Mesendoderm (in vitro differentiated cells): ENCODE measurements at places on chromosomes 12 and 14.

GRCh38 chr12:74985293-74985985 lies 224.2 kb downstream of the KCNC2 start:
- no peak for DNase-seq

DNA sequence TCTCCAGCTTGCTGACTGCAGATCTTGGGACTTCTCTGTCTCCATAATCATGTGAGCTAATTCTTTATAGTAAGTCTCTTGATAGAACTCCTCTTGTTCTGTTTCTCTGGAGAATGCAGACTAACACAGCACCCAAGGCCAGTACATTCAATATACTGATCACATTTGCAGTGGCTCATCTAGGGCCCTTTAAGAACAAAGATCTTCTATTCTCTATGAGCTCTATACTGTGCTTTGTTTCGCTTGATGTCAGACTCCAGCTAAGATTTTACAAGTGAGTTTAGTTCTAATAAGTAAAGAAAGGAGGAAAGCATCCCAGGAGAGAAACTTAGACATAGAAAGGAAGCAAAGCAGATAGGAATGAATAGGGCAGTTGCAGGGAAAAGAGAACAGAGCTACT lies 69.3 kb upstream of the TMPO start:
- no peak for DNase-seq

GRCh38 chr12:12439636-12440035 lies 82.8 kb downstream of the BORCS5 start:
- no peak for DNase-seq

GRCh38 chr12:86367137-86367536 lies 110.9 kb upstream of the MGAT4C start:
- DNase-seq: peak; percentile 12

DNA sequence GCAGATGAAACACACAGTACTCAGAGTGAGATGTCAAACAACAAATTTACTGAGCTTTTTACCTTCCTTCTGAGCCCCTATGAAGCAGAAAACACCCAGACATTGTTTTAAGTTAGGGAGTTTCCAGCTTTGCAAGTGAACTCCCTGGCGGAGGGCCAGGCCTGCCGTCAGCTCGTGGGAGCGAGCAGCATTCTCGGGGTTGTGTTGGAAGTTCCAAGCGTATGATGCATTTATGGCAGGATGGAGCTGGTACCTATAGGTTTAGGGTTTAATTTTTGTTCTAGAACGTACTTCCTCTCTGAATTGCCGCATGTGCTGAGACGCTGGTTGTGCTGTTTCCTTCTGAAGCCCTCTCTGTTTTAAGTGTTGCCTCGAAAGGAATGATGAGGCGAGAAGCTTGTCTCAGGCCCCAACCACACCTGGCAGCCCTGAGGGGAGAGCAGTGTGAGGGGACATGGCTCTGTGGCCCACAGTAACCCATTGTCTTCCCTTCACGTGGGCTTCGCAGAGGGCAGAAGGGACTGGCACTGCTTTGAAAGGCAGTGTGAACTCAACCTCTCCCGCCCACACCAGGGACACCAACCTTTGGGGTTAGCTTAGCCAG lies 76.6 kb downstream of the SSPN start:
- DNase-seq: no peak

DNA sequence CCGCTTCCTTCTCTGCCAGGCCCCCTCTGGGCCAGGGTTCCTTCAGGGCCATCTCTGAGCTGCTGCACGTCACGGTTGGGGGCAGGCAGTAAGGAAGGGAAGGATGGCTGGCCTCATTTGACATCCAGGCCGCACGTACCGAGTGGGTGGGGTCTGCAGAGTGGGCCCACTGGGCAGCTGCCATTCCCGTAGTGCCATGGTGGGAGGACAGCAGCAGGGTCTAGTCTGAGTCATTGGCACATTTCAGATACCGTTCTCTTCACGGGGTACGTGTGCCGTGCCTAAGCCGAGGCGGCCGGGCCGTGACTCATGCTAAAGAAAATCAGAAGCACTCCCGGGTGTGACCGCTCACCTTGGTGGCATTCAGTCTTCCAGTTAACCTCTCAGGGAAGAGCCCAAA lies 43.9 kb downstream of the IL31 start:
- DNase-seq: no peak

GRCh38 chr12:132804426-132804861 lies 24.2 kb downstream of the GOLGA3 start:
- peak; percentile 23 for DNase-seq

DNA sequence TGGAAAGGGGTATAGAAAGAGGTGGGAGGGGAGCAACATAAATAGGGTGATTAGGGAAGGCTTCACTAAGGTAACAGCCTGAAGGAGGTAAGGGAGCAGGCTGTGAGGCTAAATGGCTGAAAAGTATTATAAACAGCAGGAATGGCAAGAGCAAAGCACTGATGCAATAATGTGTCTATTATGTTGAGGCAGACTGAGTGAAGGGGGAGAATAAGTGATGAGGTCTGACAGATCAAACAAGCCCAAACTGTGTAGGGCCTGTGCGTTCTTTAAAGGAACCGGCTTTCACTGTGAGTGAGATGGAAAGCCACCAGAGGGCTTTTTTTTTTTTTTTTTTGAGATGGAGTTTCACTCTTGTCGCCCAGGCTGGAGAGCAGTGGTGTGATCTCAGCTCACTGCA lies 6.7 kb upstream of the VCPKMT start:
- no peak for DNase-seq

- no peak for DNase-seq
Measured at GRCh38 chr12:64729909-64730587, 29.2 kb downstream of the GNS start.

- DNase-seq: peak; percentile 85
Measured at GRCh38 chr14:23252420-23253333, 14.9 kb downstream of the RNF212B start.

GRCh38 chr12:16587514-16587913 lies 18.4 kb downstream of the LMO3 start:
- DNase-seq: no peak

DNA sequence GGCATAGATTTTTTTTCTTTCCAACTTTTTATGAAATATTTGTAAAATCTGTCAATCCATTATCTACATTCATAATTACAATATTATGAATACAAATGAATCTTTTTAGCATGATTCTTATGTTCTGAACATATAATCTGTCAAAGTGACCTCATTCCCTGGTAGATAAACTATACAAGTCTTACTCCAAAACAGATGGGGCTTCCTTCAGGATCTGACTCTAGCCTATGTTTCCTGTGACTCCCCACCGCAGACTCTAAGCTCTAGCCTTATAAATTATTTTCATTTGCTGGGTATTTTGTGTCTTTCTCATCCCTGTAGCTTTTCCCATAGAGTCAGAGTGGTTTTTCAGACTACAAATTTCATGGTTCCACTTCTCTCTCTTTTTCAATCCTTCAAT lies 202.1 kb upstream of the KITLG start:
- no peak for DNase-seq

- no peak for DNase-seq
Measured at GRCh38 chr12:26327975-26328644, 132.7 kb downstream of the SSPN start.

DNA sequence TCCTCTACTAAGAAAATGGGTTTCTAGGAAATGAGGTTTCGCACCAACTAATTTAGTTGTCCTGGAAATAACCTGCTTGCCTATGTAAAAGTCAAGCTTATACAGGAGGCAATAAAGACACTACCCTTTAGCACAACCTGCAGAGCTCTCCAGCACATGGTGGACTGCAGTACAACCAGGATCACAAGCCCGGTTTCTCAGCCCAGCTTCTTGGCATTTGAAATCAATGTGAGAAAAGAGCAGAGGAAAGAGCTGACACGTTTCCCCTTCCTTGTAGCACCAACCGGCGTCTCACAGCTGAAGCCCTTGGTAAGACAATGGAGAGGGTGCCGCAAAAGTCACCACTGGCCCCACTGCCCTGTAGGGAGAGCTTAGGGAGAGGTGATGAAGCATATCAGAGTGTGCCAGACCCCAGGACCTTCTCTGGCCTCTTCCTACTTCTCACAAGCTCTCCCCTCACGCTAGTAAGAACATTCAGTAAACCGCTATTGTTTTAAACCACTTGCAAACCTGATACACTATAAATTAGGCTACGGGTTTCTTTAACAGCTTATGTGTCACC lies 8.6 kb downstream of the SPTLC2 start:
- DNase-seq: peak; percentile 53

GRCh38 chr12:26953447-26953846 lies 15.2 kb downstream of the FGFR1OP2 start:
- DNase-seq: no peak

DNA sequence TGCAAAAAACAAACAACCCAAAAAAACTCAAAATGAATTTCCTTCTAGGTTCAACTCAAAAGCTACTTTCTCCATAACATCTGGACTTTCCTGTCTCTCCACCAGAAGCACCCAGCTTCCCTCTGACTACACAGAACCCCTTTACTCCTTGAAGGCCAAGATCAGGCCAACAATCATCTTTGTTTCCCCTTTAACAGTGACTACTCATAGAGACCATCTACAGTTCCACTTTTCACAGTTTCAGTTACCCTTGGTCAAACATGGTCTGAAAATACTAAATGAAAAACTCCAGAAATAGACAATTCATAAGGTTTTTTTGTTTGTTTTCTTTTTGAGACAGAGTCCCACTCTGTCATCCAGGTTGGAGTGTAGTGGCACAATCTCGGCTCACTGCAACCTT lies 11.8 kb downstream of the GCH1 start:
- no peak for DNase-seq

DNA sequence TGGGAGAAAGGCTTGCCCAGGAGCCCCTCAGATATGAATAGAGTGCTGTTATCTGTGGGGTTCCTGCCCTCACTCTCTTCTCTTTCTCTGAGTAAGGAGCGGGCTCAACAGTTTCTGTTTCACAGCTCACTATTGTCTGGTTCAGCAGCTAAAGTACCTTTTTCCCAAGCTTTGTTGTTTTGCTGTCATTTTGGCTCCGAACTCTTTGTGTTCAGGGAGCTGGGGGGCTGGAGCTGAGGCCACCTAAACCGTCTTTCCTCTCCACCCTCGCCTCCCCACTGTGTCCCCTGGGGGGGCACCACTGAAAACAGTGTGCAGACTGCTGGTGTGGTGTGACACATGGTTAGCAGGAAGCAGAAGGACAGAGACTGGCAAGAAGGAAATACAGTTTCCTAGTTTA lies 51.4 kb downstream of the FBXW8 start:
- no peak for DNase-seq

DNA sequence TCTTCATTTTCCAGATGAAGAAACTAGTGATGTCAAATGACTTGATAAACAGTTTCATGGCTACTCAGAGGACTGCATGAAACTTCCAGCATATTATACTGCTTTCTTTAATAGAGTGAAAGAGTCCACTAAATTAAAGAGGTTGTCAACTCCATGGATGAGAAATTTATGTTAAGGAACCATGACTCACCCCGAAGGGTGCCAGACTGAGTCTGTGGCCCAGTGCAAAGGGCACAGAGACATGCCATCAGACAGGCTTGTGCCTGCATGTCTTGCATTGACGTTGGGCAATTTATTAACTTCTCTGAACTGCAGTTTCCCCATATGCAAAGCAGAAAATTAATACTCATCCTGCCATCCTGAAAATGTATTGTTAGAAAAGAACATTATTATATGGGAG lies 382.4 kb downstream of the APAF1 start:
- DNase-seq: no peak

- peak; percentile 19 for DNase-seq
Measured at GRCh38 chr14:23436327-23437132, 1.1 kb upstream of the MYH7 start.

DNA sequence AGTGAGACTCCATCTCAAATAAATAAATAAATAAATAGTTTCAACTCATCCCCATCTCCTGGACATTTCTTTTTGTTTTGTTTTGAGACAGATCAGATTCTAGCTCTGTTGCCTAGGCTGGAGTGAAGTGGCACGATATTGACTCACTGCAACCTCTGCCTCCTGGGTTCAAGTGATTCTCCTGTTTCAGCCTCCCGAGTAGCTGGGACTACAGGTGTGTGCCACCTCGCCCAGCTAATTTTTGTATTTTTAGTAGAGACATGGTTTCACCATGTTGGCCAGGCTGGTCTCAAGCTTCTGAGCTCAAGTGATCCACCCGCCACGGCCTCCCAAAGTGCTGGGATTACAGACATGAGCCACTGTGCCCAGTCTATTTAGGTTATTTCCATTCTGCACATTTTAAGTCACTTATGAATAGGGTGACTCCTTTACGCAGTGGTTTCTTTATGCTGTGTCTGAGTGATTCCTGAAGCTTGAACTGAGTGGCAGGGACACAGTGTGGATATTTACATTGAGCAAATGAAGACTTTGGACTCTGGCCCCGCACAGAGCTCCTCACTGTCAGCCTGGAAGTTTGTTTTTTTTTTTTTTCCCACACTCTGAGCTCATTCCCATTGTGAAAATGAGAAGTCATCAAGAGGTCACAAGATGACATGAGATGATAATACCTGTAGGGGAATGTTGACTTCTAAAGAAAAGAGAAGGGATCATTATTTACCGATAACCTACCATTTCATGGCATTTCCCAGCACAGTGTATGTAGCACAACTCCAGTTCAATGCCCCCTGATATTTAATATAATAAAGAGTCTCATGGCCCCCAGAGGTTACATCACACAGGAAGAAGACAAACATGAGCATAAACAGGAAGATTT lies 72.6 kb downstream of the TBX3 start:
- DNase-seq: no peak

GRCh38 chr12:95738024-95738611 lies 52.4 kb downstream of the NTN4 start:
- no peak for DNase-seq

GRCh38 chr12:53756300-53757100 lies 4.7 kb upstream of the CISTR start:
- DNase-seq: no peak

DNA sequence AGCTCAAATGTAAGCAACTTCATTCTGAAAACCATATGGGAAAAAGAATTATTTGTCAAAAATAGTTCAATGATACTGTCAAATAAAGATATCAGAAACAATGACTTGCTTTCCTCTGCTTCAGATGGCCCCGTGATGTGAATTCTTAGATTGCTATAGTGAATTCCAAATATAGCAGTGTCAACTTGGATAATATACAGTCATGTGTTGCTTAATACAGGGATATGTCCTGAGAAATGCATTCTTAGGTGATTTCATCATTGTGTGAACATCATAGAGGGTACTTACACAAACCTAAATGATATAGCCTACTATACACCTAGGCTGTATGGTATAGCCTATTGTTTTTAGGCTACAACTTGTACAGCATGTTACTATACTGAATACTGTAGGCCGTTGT lies 108.7 kb upstream of the MIS18BP1 start:
- no peak for DNase-seq

DNA sequence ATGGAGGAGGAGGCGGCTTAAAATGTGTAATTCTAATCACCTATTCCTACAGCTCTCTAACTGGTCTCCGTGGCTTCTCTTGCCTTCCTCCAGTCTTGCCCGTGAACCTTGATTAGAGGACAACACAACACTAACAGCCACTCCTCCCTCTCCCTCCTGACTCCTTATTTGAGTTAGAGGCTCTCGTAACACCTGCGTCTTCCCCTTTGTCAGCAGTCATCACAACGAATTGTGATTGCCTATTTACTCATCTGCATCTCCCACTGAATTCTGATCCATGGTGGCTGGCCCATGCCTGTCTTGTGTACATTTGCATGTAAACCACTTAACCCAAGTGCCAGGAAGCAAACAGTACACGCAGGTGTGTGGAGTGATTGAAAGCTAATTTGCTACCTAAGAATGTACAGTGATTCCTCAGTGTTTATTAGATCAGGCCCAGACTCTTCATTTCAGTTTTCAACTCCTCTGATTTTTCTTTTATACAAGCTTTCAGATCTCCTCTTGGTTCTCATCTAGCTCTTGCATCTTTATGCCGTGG lies 154.5 kb downstream of the MON2 start:
- DNase-seq: no peak
